T-helper 1 cell (primary cell): ENCODE measurements at places on chromosomes 3 and 15.

DNA sequence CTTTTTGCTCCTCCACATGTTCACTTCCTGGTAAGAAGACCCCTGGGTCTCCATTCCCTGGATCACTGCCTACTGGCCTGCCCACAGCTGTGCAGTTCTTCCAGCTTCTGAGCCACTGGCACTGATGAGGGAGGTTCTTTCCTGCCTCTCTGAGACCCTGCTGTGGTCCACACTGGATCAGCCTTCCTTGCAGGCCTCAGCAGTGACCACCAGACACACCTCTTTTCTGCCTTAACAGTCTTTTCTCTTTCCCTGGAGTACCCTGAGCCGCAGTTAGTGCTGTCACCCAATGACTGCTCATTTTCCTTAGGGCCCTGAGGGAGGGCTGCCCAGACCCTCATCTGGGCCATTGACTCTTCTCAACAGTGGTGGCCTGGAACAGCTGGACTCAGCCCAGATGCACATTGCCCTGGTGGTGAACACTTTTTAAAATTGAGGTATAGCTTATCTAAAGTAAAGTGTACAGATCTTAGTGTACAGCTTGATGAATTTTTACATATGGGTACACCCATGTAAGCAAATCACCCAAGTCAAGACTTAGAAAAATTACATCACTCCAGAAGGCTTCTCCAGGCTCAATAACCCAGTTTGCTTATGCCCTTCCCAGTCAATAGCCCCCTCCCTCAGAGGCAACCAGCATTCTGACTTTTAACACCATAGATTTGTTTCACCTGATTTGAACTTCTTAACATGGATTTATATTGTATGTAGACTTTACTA, 32.8 kb upstream of the C3orf80 start:
- no peak for DNase-seq

GRCh38 chr3:15279671-15280402, 52.5 kb downstream of the SH3BP5 start:
- no peak for DNase-seq

DNA sequence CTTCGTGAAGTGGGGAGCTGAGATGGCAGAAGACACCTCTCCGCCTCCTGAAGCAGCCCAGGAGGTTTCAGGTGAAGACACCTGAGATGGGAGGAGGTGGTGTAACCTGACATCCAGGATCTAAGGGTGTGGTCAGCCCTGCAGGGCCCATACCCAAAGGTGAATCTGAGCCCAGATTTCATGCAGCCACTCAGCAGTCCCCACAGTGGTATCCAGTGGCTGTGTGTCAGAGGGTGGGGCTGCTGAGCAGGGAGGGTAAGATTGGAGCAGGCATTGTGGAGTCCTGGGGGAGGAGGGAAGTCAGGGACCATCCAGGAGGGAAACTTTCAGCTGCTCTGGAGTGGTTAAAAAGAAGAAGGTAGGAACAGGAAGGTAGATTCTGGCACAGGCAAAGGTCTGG, 46.0 kb upstream of the SMAD6 start:
- no peak for DNase-seq

GRCh38 chr3:50573566-50574443, 4.5 kb downstream of the HEMK1 start:
- no peak for DNase-seq

GRCh38 chr3:94293793-94294195, 230.9 kb downstream of the NSUN3 start:
- no peak for DNase-seq

DNA sequence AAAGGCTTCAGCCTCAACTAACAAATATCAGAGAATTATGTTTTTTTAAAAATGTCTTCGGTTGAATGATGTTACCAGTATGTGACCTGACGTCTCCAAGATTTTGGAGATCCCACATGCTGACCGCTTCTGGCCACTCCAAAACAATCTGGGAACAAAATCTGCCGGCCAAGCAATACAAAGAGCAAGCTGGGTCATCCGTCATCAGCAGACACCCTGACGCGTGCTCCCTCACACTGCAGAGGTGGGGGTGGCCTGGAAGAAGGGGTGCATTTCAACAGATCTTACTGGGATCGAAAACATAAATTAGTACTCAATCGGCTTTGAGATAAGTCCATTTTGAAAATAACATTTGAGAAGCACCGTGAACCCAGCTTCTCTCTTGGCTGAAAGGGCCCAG, 33.6 kb downstream of the HES1 start:
- no peak for DNase-seq

- no peak for DNase-seq
Observed at GRCh38 chr15:66405615-66406014, 18.9 kb downstream of the MAP2K1 start.

GRCh38 chr3:43087249-43087776, 18.6 kb downstream of the POMGNT2 start:
- DNase-seq: no peak

DNA sequence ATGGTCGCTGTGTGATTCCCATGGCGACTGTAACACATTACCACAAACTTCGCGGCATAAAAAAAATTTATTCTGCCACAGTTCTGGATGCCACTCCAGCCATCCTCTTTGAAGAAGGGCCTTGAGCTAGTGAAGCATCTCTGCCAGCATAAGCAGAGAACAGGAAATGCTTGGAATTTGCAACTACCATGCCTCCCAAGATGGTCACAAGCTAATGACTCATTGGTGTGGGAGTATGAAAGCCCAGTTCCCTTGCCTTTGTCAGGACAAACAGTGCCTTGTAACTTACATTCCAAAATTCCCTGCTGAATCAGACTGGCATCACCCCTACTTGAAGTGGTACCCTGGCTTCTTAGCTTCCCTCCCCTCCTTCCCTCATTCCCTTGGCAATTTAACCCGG, 129.7 kb downstream of the PROS1 start:
- DNase-seq: no peak

DNA sequence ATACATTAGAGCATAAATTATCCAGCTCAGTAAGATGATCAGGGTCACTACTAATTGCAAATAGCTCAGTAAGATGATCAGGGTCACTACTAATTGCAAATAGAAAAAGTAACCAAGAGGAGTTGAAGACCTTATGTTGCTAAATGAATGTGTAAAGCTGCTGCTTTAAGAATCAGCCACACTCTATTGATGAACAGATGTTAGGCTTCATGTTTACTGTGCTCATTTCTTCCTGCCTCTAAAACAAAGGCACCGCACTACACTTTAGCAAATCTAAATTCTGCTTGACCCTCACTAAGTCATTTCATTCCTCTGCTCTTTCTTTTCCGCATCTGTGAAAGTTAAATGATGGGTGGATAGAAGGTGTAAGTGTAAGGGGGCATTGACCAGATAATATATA, 92.6 kb upstream of the PLSCR4 start:
- no peak for DNase-seq

GRCh38 chr15:85401108-85401774, 20.8 kb downstream of the AKAP13 start:
- no peak for DNase-seq

DNA sequence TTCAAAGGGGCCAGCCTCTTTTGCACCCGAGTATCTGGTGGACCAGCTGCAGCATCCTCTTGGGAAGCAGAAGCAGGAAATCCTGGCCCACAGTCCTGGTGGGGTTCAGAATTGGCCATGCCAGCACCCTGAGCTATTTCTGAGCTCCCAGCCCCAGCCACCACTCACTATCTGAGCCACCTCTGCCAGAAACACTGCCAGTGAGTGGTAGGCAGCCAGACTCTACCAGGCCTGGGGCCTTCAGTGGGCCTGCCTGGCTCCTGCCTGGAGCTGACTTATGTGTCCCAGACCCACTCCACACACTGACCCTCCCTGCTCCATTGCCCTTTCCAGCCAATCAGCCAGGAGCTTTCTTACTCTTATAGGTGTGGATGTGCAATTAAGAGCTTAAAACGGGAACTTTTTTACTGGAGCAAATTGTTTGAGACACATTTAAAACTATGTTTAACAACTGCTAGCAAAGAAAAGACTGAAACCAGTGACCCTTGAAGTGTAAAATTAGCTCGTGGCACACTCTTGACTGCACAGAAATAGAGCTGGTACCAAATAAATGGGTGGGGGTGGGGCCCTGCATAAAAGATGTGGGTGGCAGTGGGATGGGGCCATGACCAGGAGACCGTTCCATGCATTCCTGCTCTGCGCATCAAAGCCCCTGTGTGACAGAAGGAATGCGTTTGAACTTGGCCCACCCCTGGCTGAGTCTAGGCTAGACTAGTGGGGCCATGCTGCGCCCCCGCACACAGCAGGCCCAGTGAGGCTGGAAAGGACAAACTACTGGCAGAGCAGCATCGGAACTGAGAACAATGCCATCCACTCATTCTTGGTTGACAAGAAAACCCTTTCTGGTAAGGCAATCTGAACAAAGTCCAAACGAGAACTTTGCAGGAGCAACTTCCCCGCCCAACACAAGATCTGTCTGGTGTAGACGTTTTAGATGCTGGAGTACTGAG, 48.0 kb downstream of the CTNNB1 start:
- DNase-seq: no peak

DNA sequence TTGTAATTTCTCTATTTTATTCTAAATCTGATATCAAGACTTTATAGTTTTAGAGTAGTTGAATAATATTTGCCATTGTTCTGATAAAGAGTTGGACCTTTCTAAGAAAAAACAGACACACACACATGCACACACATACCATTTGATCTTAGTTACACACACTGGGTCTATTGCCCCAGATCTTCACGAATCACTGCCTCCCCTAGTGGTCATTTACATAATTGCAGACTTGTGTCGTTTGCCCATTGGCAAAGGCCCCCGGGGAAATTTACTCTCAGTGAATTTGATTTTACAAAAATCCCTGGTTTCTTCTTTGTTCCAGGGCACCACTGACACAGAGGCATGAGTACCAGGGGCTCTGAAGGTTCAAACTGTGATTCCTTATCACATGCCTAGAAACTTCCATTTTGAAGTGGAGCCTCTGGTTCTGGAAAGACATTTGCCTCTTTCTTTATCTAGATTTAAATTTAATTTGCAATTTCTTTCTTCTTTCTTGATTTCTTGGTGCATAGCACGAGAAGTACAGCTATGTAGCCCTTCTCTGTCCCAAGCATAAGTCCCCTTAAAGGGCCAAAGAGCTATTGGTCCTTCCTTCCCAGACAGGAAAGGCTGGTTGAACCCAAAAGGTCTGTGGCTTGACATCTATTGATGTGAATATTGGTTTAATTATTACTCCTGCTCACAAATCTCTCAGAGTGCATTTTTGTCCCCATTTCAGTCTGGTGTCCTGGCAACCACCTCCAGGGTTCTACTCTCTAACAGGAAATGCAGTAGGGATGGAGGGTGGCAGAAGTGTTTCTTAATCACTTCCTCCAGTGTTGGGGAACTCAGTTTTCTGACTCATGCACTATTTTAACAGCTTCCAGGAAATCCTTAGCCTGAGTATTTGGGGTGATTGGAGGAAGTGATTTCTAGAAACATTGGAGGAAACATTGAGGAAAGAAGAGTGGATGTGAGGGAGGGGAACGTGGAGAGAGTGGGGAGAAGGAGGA, 32.4 kb upstream of the SLC6A11 start:
- DNase-seq: no peak

DNA sequence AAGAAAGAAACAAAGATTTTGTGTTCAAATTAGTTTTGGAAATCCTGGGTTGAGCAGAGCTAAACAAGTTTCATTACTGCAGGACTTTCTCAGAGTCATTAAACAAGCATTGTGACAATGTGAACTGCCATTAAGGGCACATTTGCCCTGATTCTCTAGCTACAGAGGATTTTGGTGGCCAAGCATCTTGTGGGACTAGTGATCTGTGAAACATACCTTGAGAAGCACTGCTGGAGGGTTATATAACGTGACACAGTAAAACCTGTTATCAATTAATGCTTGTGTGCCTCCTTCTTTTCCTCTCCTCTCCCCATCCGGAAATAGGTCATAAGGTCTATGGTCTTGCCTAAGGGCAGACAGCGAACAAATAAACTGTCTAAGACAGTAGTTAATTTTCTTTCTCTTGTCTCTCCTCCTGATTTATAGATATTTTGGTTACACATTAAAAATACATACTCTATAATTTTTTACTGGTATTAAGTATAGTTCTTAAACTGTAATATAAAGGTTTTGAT, 167.3 kb upstream of the NANOGP8 start:
- no peak for DNase-seq

GRCh38 chr15:48006031-48006511, 114.7 kb upstream of the SLC24A5 start:
- DNase-seq: no peak

- DNase-seq: no peak
Observed at GRCh38 chr15:101651554-101652097, 555 bp downstream of the TM2D3 start.

DNA sequence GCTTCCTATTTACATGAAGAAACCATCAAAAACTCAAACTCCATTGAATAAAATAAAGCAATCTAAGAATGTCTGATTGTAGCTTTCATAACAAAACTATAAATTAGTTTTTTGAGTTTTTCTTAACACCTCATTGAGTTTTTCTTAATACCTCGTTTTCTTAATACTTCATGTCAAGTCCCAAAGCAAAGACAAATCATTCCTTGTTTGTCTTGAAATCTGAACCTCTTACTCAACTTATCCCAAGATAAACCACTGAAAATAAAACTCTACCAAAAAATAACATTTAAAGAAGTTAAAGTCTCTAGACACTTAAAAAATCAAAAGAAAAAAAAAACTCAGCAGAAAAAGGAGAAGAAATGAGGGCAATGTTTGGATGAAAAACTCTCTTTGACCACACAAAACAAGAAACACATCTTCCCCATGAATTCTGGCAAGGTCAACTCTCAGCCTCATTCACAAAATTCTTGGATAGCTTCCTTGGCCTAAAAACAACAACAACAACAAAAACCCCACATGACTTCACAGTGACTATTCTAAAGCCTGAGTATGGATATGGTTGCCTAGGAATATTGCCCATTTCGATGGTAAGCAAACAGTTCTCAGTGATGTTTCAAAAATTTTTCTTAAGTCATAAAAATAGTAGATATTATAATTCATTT, 38.2 kb downstream of the TMCC1 start:
- no peak for DNase-seq

GRCh38 chr3:177729956-177730681, 532.8 kb upstream of the TBL1XR1 start:
- DNase-seq: no peak

- no peak for DNase-seq
Observed at GRCh38 chr15:25062551-25063430, 108.0 kb downstream of the SNRPN start.

- no peak for DNase-seq
Observed at GRCh38 chr3:151949706-151950105, 76.3 kb downstream of the SUCNR1 start.

DNA sequence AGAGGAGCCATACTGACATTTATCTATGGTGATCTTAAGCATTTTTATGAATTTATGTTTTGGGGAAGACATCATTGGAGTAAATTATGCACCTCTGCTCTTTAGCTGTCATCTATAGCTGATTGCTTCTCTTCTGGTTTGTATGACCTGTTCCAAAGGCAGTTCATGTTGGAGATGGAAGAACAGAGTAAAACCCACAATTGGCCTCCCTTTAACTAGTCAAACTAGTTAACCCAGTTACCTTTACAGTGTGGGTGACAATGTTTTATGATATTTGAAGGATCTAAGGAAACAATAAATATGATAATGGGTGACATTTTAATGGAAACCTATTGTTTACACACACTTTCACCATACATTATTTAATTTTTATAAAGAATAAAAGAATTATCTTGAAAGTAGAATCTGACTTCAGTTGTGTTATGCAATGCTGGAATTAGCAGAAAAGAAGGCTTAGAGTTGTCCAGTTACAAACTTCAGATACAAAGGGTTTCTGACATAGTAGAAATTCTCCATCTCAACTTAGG, 263.5 kb downstream of the NFKBIZ start:
- DNase-seq: no peak

- DNase-seq: no peak
Observed at GRCh38 chr3:103767635-103768034, 1332.8 kb downstream of the ZPLD1 start.
